ENCODE measurements at places on chromosomes 7 and 10.

- DNase-seq, result no peak
These were observed 417.9 kb downstream of the IPMK start for GRCh38 chr10:57849691-57850357.

GRCh38 chr10:67262675-67263074 is 336.8 kb downstream of the LRRTM3 start:
- no peak for DNase-seq

GRCh38 chr10:115844591-115844990 is 428.4 kb downstream of the GFRA1 start:
- DNase-seq, result no peak

GRCh38 chr10:5503477-5503835 is 4.1 kb upstream of the CALML5 start:
- no peak for DNase-seq

DNA sequence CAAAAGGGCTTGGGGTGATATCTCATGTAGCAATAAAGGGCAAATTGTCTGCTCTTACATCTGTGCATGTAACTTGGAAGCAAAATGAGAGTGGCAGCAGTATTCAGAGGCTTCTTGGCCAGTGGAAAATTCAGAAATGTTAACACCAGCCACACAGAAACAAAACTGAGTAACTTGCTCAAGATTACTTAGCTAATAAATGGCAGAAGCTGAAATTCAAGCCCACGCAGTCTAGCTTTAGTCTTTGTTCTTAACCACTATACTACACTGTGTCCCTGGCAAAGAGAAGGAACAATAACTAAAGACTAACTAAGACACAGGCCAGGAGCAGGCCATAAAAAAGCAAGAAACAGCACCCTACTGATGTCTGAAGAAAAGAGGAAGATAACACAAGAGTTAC is 185.9 kb upstream of the ASAH2 start:
- DNase-seq, result no peak

- no peak for DNase-seq
These were observed 181.5 kb upstream of the PLXNA4 start for GRCh38 chr7:132757783-132758182.

DNA sequence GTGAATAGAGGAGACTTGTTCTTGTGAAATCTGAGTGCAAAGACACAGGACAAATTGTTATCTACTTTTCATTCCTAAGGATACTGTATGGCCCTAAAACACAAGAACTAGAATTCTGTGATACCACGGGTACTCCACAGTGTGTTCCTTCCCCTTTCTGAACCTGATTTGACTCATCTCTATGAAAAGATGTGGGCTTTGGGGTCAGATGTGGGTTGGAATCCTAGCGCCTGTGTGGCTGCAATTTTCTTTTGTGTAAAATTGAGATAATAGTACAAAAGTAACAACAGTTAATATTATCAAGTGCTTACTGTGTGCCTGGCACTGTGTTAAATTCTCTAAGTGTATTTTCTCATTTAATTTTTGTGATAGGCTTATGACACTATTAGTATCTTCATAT is 8.1 kb downstream of the SRGN start:
- DNase-seq, result no peak

GRCh38 chr7:106895246-106895864 is 30.3 kb downstream of the PIK3CG start:
- no peak for DNase-seq

DNA sequence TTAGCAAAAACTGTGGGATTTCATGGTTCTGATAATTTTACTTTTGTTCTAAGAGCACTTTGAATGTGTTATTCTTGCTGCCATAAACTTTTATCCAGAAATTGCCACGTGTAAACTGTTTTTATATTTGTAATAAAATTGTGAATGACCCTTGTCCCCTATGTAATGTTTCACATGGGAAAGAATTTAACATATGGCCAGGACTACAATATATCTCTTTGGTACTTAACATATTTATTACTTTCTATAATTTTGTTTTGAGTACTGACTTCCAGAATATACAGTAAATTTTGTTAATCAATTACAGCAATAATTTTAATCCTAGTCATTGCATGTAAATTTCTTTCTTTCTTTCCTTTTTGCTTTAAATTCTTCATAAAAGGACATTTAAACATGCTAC is 735.0 kb upstream of the PHF14 start:
- no peak for DNase-seq
